Type B pancreatic cell (in vitro differentiated cells): ENCODE measurements at places on chromosomes 2 and 18. TPM values are rescaled to one million over a fixed set of nuclear protein-coding genes. Genes with fewer than 3 reads are reported as not detected.

DNA sequence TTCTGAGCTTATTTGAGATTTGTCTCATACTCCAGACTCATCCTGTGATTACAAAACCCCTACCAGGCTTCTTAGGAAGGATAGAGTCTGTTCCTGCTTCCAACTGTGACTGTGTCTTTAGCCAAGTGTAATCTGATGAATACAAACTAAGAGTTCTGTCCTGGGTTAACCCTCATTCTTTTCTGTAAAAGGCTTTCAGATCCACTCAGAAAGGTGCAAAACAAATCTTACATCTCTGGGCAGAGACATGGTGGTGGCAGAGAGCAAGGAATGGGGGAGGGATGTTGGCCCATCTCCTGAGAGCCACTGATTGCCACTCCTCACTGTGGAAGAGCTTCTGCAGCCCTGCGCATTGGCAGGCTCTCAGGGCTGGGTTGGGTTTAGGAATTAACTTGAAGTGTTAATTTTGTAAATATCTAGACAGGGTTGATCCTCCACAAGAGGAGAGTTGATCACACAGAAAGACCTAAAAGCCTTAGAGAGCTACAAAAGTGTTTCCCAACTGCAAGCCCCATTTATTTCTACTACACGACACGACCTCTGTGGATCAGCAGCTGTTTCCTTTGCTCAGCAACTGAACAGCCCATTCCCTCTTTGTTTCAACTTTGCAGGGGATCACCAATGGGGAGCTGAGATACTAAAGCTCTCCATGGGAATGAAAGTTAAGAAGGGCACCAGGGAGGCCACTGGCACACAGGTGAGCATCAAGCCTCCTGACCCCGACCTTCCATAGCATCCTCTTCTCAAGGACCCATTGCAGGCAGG is 23.7 kb upstream of the SPTBN1 start:
- H3K27ac ChIP-seq = no peak overlapping the region
- no peak overlapping the region for H3K4me3 ChIP-seq
- H3K27me3 ChIP-seq = no peaks in the 10 kb centered on the region
- H3K36me3 ChIP-seq = no peaks in the 10 kb centered on the region
- H3K4me1 ChIP-seq = peaks cover 14% of the 10 kb centered on the region

- no peaks in the 10 kb centered on the region for H3K36me3 ChIP-seq
- no peak for DNase-seq
- H3K27ac ChIP-seq = no peak overlapping the region
- H3K4me3 ChIP-seq = no peak overlapping the region
- peaks cover 3% of the 10 kb centered on the region for H3K27me3 ChIP-seq
Measured at GRCh38 chr2:173866874-173867618, 98.1 kb downstream of the SP3 start.

DNA sequence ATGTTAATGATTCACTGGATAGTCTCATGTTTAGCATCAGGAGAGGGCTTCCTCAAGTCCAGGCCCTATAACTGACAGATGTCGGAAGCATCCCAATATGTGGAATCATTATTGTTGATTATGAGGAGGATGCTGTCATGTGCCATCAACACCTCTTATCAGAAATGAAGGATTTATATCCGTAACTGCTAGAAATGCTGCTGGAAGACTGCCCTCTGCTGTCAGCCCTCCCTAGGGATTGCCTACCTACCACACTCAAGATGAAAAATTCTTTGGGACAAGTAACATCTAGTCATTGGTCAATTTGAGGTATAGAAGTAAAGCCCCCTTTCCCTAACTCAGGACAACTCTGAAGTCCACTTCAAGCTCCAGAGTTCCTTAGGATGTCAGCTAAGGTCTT is 1166.5 kb upstream of the NXPH2 start:
- H3K27me3 ChIP-seq = no peaks in the 10 kb centered on the region
- no peak overlapping the region for H3K27ac ChIP-seq
- H3K4me1 ChIP-seq = no peaks in the 10 kb centered on the region
- no peaks in the 10 kb centered on the region for H3K36me3 ChIP-seq
- DNase-seq = no peak

DNA sequence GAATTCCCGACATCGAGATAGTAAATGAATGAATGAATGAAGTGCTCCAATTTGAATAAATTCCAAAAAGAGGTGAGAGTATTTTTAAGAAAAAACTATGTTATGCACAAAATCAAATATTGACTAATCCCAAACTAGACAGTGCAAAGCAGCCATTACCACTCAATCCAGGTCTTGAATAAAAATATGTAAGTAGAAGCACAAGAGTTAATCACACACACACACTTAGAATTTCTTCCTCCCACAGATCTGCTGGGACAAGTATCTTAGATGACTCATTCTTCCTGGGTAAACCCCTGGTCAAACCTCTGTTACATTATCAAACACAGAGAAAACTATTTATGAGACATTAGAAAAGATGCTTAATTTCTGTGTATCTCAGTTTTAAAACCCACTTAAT is 102.0 kb downstream of the PLA2R1 start:
- no peaks in the 10 kb centered on the region for H3K36me3 ChIP-seq
- H3K27me3 ChIP-seq = no peaks in the 10 kb centered on the region
- no peak for DNase-seq
- H3K4me3 ChIP-seq = no peak overlapping the region

- H3K27ac ChIP-seq = no peak overlapping the region
- DNase-seq = no peak
- H3K4me3 ChIP-seq = no peak overlapping the region
- no peaks in the 10 kb centered on the region for H3K36me3 ChIP-seq
- no peaks in the 10 kb centered on the region for H3K27me3 ChIP-seq
Measured at GRCh38 chr18:23778828-23779227, 89.6 kb downstream of the LAMA3 start.

DNA sequence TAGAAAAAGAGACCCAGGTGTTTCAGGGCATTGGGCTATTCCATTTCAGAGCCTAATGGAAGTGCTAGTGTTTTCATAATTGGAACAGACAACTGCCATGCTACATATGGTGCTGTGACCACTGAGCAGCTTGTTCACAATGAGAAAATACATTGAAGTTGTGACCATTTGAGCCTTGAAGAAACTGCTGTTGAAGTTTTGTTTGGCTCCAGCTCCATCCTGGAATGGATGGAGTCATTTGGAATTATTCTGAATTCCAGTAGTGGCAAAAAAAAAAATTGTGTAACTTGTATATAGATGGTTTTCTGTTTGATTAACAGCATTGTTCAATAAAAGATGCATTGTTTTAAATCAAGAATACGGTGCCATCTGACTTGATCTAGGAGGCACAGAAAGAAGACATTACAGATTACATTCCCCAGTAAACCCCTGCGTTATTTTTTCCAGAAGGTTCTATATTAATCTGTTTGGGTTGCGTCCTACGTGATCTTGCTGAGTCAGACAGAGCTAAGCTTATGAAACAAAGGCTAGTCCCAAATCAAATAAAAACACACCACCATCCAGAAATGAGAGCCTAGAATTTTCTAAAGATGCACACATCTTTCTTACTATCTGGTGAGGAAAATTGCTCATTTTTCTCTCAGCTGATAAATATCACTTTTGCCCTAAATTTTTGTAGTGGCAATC is 19.2 kb downstream of the FMNL2 start:
- H3K27me3 ChIP-seq = no peaks in the 10 kb centered on the region
- DNase-seq = no peak
- no peak overlapping the region for H3K4me3 ChIP-seq
- H3K36me3 ChIP-seq = peaks cover 29% of the 10 kb centered on the region
- H3K27ac ChIP-seq = no peak overlapping the region

GRCh38 chr2:169659320-169659719 is 34.9 kb downstream of the CFAP210 start:
- H3K4me3 ChIP-seq = no peak overlapping the region
- H3K4me1 ChIP-seq = no peaks in the 10 kb centered on the region
- no peaks in the 10 kb centered on the region for H3K27me3 ChIP-seq
- H3K27ac ChIP-seq = no peak overlapping the region
- DNase-seq = no peak

DNA sequence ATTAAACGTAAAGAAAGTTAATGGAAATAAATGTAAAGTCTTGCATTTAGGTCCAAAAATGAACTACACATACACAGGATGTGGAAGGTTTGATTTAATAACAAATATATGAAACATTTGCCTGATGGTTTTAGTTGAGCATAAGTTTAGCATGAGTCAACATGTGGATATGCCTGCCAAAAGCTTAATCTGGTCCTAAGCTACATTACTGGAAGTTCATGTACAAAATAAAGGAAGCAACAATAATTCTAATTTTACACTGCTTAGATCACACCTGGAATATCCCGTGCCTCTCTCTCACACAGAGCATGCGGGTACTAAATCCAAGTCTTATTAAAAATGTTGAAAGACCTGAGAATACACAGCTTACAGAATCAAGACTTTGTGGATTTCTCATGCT is 276.5 kb upstream of the NRP2 start:
- no peak overlapping the region for H3K27ac ChIP-seq
- H3K4me1 ChIP-seq = peaks cover 18% of the 10 kb centered on the region
- H3K27me3 ChIP-seq = no peaks in the 10 kb centered on the region

DNA sequence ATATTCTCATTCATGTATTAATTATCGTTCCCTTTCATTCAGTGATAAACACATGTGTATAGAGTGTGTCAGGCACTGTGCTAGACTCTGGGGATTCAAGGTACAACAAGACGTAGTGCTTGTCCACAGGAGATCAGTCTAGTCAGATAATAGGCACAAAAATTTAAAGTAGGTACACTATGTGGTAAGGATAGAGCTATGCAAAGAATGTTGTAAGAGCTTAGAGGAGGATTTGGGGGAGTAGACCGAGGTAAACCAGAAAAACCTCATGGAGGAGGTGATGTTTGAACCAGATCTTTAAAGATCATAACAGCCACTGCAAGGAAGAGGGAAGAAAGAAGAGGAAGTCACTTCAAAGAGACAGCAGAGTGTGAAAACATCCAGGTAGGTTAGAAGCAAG is 256.9 kb upstream of the DDX18 start:
- no peaks in the 10 kb centered on the region for H3K36me3 ChIP-seq

GRCh38 chr2:142794850-142795249 is 82.6 kb upstream of the KYNU start:
- H3K4me3 ChIP-seq = no peak overlapping the region
- no peaks in the 10 kb centered on the region for H3K27me3 ChIP-seq
- no peak overlapping the region for H3K27ac ChIP-seq
- H3K4me1 ChIP-seq = no peaks in the 10 kb centered on the region

GRCh38 chr2:65193446-65193845 is 34.2 kb upstream of the ACTR2 start:
- no peak overlapping the region for H3K27ac ChIP-seq
- no peak overlapping the region for H3K4me3 ChIP-seq
- H3K4me1 ChIP-seq = no peaks in the 10 kb centered on the region
- H3K27me3 ChIP-seq = peaks cover 2% of the 10 kb centered on the region

- H3K27ac ChIP-seq = no peak overlapping the region
- H3K36me3 ChIP-seq = no peaks in the 10 kb centered on the region
- DNase-seq = no peak
- H3K27me3 ChIP-seq = no peaks in the 10 kb centered on the region
Measured at GRCh38 chr18:73254564-73254963, 386.8 kb upstream of the NETO1 start.

GRCh38 chr2:219362524-219363164 is 25.1 kb downstream of the DNPEP start:
- no peak for DNase-seq
- H3K27me3 ChIP-seq = peaks cover 46% of the 10 kb centered on the region
- H3K36me3 ChIP-seq = peaks cover 4% of the 10 kb centered on the region

DNA sequence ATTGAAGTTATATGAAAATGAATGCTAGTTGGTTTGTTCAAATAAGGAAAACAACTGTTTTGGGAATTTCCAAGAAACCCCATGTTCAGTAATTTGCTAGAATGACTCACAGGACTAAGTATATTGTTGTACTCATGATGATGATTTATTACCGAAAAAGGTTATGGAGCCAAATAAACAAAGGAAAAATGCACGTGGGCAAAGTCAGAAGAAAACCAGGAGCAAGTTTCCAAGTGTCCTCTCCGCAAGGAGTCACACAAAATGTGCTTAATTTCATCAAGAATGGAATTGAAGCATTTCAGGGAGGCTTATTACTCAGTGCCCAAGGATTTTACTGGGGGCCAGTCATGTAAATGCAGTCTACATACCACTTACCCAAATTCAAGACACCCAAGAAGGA is 1652.4 kb upstream of the TMEFF2 start:
- H3K27ac ChIP-seq = no peak overlapping the region
- no peaks in the 10 kb centered on the region for H3K27me3 ChIP-seq
- no peak for DNase-seq
- H3K4me3 ChIP-seq = no peak overlapping the region

GRCh38 chr2:35503738-35504199 is 851.8 kb upstream of the CRIM1 start:
- no peaks in the 10 kb centered on the region for H3K27me3 ChIP-seq
- no peak for DNase-seq
- H3K4me3 ChIP-seq = no peak overlapping the region
- H3K36me3 ChIP-seq = no peaks in the 10 kb centered on the region
- H3K4me1 ChIP-seq = no peaks in the 10 kb centered on the region

DNA sequence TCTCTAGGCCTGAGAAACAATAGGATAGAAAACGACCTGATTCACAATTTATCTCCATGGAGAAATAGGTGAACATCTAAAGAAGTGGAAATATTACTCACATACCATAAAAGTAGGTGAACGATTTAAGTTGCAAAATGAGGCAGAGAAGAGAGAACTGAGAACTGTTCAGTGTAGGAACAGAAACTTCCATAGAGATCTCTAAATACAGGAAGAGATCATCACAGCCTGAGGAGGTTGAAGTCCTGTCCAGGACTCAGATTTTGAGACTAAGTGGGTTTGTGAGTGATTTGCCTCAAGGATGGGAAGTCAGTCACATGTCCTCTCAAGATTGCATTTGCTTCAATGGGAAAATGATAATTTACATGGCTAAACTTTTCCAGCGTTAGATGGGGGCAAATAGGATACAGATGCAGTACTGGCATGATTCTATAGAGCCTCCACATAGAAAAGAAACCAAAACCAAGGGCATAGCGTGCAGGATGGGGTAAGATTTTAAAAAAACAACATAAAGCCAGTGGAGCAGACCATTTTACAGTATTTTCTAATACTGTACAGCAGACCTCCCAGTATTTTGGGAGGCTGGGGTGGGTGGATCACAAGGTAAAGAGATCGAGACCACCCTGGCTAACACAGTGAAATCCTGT is 68.8 kb downstream of the MEP1B start:
- no peak overlapping the region for H3K4me3 ChIP-seq
- no peak for DNase-seq
- H3K36me3 ChIP-seq = no peaks in the 10 kb centered on the region
- no peaks in the 10 kb centered on the region for H3K4me1 ChIP-seq
- H3K27ac ChIP-seq = no peak overlapping the region

DNA sequence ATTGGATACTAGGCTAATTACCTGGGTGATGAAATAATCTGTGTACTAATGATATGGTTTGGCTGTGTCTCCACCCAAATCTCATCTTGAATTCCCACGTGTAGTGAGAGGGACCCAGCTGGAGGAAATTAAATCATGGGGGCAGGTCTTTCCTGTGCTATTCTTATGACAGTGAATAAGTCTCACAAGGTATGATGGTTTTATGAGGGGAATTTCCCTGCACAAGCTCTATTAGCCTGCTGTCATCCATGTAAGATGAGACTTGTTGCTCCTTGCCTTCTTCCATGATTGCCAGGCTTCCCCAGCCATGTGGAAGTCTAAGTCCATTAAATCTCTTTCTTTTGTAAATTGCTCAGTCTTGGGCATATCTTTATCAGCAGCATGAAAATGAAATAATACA is 394.1 kb upstream of the SYT4 start:
- no peak overlapping the region for H3K27ac ChIP-seq
- no peak for DNase-seq
- H3K36me3 ChIP-seq = no peaks in the 10 kb centered on the region
- no peaks in the 10 kb centered on the region for H3K4me1 ChIP-seq

The PAX3 gene
- 66.7 TPM in 1 of 2 replicates, not detected in the other for total RNA-seq

The ALPI gene
- 1.5 and 6.5 TPM in 2 replicates for total RNA-seq

The STRADB gene
- total RNA-seq = 23.2 and 30.6 TPM in 2 replicates

The RGPD4 gene
- total RNA-seq = not detected in 2 replicates

The UPP2 gene
- total RNA-seq = not detected in 2 replicates

The VAMP8 gene
- 62.8 and 157 TPM in 2 replicates for total RNA-seq

The FNDC4 gene
- 3.9 and 11.7 TPM in 2 replicates for total RNA-seq

The PTH2R gene
- total RNA-seq = 0.76 and 0.87 TPM in 2 replicates

The SERPINB13 gene
- 3.7 and 5.9 TPM in 2 replicates for total RNA-seq
